Stimulated activated CD8-positive, alpha-beta memory T cell treated with anti-CD3 and anti-CD28 coated beads, Interleukin-4, amount 100 ng/mL, for 1 hour (primary cell): ENCODE measurements at places on chromosomes 1 and 21.

- DNase-seq = no peak
These were observed 32.0 kb upstream of the EPS15 start for GRCh38 chr1:51551081-51551480.

DNA sequence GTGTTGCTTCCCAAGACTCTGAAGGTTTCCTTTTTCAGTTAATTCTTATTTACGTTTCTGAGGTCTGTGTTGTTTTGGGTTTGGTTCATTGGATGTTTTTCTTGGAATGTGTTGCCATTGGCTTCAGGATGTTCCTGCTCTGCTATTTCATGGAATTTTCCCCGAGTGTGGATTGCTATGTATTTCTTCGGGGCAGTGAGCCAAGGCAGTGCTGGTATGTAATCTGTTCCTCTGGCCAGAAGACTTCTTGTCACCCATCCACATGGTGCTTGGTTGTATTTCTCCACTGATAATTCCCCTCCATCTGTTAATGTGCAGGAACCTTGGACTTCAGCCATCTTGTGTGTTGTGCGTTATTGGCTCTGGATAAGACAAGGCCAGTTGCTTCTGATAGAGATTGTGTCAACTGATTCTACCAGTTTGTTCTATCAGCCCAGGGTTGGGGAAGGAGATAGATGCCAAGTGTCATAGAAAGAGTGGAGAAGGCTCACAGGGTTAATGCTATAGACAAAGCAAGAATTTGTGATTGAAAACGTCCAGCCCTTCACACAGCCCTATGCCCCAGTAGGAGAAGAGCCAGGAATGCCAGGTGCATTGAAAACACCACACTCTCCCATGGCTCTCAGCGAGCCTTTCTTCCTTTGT, 505.2 kb downstream of the PLPP3 start:
- no peak for DNase-seq

- no peak for DNase-seq
These were observed 206.1 kb upstream of the GALNT2 start for GRCh38 chr1:229860926-229861325.

DNA sequence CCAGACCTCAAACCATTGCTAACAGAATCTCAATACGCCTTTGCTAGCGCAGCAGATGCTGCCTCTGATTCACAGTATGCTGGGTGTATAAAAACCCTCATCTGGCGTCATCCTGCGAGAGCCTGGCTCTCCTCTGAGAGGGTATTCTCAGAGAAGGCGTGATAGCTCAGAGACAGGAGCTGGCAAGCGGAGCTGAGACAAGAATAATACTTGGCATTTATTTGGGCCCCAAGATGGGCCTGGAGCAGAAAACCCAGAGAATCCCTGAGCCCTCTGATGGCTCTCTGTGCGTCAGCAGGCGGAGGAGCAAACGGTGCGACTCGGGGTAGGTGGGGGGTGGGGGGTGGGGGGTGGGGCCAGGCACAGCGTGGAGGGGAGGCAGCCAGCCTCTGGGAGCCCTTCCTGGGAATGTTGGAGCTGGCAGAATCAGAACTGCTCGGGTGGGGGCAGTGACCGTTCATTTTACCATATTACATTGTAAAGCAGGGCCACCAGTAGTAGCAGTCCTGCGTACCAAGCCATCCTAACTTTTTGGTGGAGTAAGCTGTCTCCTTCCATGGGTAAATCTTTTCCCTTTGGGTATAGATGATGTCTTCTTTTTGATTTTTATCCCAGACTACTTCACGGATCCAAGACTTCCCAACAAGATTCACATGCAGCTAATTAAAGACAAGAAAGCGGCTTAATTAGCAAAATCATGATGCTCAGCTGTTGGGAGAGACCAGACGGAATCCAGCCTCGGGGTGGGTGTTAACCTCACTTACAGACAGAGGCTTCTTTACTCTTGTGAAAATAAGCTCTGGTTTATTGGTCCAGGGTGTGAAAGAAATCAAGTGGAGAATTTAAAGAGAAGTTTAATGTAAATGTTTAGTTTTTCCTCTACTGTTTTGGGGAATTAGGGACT, 7.1 kb downstream of the RIIAD1 start:
- DNase-seq = no peak

DNA sequence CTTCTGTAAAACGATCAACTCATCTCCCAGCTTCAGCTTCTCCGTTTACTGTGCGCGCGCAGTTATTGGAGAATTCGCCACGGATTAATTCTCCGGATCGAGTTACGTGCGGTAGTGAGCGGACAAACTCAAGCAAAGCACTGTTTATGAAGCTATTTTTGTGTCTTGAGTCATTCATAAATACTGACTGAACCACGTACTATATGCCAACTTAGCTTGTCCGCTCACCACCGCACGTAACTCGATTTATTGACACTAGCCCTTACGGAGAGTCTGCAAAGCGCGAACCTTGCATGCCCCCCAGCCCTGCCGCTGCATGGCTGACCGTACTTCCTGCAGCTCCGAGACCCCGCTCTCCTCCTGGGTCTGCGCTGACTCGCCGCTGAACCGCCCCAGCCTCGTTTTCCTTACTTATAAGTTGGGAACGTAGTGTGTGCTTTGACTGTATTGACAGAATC, 773 bp downstream of the CHD1L start:
- no peak for DNase-seq

- DNase-seq = no peak
These were observed 6.3 kb upstream of the SYNJ1 start for GRCh38 chr21:32733990-32734613.

DNA sequence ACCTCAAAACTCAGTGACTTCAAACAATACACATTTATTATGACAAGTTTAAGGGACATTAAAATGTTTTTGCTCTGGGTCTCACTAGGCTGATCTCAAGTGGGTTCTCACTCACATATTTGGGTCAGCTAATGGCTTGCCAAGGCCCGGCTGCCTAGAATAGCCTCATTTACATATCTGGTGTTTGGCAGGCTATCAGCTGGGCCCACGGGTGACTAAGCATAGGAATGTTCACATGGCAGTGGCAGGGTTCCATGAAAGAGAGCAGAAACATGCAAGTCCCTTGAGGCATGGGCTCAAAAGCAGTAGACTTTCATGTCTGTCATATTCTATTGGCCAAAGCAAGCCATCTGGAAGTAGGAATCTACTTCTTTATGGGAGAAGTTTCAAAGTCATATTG, 492.6 kb downstream of the KCNT2 start:
- DNase-seq = no peak

DNA sequence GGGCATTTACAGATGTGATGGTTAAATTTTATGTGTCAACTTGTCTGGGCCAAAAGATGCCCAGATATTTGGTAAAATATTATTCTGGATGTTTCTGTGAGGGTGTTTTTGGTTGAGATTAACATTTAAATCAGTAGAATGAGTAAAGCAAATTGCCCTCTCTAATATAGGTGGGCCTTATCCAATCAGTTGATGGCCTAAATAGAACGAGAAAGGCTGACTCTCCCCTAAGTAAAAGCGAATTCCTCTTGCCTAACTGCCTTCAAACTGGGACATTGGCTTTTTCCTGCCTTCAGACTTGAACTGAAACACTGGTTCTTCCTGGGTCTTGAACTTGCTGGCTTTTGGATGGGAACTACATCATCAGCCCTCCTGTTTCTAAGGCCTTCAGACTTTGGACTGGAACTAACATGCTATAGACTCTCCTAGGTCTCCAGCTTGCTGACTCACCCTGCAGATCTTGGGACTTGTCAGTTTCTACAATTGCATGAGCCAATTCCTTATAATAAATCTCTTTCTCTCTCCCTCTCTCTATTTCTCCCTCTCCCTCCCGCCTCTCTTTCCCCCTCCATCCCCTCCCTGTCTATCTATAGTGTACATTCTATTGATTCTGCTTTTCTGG, 10.2 kb upstream of the NAV1 start:
- no peak for DNase-seq

DNA sequence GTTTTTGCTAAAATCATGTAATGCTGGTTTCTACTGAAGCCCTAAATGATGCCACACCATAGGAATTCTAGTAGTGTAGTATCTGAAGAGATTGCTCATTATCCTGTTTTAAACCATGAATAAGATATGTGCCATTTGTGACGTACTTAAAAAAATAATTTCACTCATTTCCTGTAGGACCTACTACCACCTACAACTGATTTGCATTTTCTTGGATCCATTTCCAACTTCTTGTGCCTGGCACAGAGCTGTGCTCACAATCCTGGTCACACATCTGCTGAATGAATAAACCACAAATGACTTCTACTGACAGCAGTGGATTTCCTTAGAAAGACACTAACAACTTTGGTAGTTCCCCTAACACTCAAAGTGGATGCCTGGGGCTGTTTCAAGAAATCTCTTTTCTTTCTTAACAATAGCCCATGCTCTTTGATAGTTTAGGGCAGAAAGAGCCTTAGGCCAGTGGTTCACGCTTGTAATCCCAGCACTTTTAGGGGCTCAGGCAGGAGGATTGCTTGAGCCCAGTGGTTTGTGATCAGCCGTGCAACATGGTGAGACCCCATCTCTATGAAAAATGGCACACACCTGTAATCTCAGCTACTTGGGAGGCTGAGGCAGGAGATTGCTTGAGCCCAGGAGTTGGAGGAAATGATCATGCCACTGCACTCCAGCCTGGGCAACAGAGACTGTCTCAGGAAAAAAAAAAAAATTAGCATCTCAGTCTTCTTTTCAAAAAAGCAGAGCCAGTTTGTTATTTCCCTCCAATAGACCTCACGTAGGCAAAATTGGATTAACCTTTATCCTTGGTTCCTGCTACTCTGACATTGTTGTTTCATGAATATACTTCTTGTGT, 13.0 kb upstream of the BATF3 start:
- DNase-seq = no peak

DNA sequence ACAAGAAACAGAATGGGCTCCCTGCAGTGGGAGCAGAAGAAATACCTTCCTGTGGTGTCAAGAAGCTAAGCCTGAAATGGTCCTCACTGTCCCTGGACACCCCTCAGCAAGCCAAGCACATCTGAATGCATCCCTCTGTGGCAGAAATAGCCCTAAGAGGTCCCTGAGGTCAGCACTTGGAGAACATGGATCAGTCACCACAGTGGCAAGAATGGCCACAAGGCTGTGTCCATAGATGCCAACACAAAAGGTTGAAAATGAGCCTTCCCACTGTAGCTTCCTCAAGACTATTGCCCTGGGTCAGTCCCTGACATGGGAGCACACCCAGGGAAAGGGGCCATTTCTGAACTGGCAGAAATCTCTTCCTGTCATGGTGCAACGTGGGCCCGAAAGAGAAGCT, 27.7 kb downstream of the PSMG1 start:
- no peak for DNase-seq

DNA sequence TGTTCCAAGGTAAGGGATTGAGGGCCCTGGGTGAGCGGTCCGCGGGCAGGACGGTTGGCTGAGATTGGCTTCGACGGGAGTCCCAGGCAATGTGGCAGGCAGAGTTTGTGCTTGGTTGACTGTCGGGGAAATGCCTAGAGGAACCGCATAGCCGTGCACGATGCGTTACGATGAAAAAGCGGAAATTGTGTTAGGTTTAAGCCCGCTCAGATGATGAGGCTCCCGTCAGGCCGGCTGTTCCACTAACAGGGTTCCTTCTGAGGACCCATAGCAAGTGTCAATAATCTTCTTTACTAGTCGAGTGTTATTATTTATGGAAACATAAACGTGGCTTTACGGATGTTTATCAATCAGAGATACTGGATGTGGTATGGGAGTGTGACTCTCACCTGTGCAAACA, 117.8 kb upstream of the COL6A1 start:
- DNase-seq = no peak

DNA sequence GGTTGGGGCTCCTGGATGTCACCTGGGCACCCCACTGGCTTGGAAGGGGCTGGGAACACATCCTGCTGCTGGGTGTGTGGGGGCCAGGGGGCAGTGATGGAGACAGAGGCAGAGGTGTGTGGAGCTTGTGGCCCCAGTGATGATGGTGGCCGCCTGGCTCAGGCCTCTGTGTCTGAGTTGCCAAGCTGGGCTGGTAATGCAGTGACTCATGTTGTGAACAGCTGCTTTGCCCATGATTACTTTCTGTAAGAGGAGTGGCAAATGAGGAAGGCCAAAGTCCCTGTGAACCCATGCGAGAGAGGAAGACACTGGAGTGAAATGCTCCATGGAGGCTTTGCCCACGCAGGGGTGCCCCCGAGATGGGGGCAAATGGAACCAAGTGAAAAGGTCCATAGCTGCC, 86.8 kb downstream of the KCNJ6 start:
- no peak for DNase-seq

GRCh38 chr21:43376478-43376882, 50.5 kb downstream of the SIK1 start:
- no peak for DNase-seq

GRCh38 chr1:244862354-244862698, 2.0 kb downstream of the HNRNPU start:
- no peak for DNase-seq

DNA sequence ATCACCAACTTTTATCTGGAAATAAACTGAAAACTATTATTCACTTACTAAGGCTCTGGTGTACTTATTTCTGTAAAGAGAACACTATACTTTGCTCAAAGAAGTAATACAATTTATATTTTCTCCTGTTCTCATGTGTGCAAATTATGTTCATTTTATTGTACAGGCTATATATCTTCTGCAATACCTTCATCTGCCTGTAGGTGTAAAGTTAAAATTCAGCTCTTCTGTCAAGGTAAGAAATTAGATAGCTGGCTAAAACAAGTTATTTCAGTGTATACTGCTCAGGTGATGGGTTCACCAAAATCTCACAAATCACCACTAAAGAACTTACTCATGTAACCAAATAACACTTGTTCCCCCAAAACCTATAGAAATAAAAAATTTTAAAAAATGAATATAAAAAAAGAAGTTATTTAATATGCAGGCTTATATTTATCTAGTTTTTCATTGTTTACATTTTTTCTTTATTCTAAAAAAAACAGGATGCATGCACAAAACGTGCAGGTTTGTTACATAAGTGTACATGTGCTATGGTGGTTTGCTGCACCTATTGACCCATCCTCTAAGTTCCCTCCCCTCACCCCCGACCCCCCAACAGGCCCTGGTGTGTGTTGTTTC, 81.5 kb downstream of the PTGER3 start:
- DNase-seq = no peak

DNA sequence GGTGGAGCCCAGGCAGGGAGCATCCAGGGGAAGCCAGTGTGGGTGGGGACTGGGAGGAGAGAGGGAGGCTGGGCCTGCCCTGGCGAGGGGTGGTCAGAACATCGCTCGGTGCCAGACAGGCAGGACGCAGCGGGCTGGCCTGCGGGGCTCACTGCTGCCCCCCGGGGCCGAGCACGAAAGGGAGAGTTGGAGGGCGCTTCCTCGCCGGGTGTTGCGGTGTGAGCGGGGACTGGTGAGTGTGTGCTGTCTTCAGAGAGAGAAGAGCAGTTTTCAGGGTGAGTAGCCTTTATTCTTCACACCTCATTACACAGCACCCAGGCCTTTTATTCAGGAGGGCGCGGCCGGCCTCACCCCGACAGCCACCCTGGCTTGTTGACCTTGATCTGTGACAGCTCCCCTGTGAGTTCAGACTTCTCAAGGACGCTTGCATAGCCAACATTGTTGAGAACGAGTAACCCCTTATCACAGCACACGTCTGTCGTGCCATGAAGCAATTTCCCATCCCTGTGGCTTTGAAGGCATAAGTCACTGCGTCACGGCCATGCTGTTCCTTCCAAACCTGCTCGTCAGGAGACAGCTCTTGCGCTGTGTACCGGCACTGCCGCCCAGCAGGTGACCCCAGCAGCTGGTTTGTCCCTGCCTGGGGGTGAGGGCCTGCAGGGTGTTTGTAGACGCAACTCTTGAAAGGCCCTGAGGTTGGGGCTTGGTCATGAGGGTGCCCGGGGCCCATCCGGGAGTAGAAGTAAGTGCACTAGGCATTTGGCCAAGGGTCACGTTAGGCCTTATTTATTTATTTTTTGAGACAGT, 54.6 kb downstream of the PRKCZ start:
- DNase-seq = no peak

- DNase-seq = no peak
These were observed at the start of gene NR1I3 for GRCh38 chr1:161238039-161238473. NR1I3 (minus strand) TSS chr1:161238203; CDS start chr1:161236565, 1,638 bp downstream.

- DNase-seq = peak; percentile 29
These were observed at the start of gene DISP3 for GRCh38 chr1:11478571-11479374. DISP3 (plus strand) TSS chr1:11479155; CDS start chr1:11500993, 21,838 bp downstream.
